EL (cell line): ENCODE measurements at places on chromosomes 16 and 17.

DNA sequence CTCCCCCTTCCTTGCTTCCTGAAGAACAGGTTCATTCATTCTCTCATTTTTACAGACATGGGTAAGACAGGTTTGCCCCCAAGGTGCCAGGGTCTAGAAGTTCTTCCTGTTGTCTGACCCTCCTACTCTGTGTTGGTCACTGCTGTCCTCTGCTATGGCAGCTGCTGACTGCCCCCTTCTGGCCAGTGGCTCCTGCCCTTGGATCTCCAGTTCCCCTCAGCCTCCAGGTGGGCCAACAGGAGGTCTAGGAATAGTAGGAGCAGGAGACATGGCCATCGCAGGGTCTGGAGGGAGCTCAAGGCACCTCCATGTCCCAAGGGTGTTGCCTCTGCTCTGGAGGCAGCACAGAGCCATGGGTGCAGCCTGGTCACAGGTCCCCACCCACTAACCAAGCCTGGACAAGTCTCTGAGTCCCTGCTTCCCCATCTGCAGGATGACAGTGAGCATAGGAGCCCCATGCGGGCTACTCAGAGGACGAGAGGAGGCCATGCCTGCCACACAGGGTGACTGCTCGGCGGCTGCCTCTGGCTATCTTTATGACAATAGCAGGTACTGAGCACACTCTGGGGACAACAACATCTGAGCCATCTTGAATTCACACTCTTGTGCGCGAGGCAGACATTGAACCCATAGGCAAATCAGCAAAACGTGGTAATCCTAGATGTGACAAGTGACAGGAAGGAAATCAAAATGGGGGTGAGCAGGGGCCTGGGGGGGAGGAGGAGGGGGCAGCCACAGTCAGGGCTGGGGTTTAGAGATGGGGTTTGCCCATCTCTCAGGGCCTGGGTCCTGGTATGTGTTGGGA, 27.0 kb upstream of the NXPH3 start:
- peak; percentile 35 for DNase-seq

DNA sequence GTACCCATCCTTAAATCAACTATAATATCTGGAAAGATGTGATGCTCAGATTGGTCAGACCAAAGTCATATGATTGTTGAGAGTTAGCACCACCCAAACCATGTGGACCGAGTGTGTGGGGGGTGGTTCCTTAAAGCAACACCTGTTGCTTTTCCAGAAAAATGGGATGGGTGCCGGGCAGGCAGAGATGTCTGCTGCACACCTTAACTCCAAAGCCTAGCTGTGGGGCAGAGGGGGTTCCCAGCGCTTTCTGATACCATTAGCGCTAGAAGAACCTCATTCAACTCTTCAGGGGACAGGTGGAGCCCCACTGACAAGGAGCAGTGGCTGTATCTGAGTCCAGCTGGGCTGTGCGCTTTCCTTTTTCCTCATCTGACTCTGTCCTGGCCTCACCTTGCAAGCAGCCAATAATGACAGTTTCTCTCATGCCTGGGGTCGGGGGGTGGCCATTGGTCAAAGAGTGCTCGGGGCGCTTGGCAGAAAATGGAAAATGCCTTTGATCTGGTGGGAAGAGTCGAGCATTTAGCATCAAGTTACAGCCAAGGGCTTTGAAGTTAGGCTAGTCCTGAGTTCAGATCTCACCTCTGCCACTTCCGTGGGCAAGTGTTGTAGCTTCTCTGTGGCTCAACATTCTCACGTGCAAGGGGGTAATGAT, 82.6 kb downstream of the IRX3 start:
- no peak for DNase-seq

DNA sequence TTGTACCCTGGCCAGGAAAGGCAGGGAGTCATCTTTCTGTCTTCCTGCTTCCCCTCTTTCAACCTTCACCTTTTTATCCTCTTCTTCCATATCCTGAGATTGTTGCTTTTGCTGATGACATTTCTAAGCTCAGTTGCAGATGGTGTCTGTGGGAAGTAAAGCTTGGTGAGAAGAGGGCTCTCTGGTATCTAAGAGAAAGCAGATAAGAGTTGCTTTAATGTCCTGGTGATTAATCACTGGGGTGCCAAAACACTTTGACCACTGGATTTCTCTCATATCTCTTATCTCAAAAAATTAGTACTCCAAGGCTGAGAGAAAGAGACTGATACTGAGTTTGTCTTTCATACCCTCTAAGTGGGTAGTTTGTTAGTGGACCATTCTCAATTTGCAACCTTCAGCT, 71.3 kb downstream of the NEUROD2 start:
- DNase-seq: no peak

- peak; percentile 80 for DNase-seq
These were observed 49.0 kb downstream of the NT5M start for GRCh38 chr17:17351901-17352781.

DNA sequence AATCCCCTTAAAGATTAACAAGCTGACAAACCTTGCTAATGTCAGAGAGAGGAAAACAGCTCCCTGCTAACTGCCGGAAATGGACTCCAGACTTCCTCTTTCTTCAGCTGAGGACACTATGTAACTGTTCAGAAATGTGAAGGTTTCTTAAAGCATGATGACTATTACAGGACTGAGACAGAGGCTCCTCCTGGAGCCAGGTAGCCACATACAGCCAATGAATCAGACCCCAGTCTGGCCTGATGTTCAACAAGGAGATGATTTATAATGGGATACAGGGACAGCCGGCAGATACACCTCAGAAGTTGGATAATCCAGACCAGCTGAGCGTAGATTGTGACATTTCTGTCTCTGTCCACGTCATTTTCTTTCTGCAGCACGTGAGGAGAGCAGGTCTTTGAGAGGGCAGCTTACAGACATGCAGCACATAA, 216.2 kb downstream of the HS3ST3A1 start:
- DNase-seq: peak; percentile 16

DNA sequence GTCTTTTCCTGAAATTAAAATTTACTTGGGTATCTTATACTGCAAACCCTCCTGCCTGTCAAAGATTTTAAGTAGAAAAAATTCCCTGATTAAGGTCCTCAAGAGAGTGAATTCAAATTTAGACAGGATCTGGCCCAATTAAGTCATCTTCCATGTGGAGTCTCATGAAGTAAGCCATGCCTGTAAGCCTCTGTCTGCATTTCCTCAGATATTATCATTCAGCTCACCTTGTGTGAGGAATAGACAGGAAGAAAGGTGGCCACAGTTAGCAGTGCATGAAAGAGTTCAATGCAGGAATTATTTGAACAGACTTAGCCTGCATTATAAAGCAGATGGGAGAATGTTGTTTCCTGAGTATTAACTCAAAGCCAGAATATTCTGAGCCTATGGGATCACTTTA, 174.7 kb downstream of the HS3ST3A1 start:
- DNase-seq: no peak

GRCh38 chr16:3112058-3112880, at the start of gene ZNF205:
Gene ZNF205, plus strand, starts transcription at chr16:3112586. Its CDS starts 845 bp downstream, at chr16:3113431.
- DNase-seq: peak; percentile 74

- no peak for DNase-seq
These were observed 141.6 kb downstream of the CCDC182 start for GRCh38 chr17:57603546-57603945.

DNA sequence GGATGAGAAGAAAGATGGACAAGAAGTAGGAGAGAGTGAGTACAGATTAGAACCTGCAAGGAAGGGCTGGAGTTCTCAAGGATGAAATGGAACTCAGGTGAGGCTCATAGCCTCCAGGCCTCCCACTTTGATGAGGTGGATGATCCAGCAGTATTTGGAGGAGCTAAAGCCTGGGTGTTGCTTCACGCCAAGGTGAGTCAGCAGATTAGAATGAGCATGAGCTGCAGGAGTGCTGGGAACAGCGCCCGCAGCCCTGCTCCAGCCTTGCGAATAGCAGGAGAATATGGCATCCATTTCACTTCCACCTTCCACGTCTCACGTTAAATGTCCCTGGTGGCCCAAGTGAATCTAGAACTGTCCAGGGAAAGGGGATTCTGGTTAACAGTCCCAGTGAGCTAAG, 94.4 kb upstream of the CPHXL start:
- peak; percentile 5 for DNase-seq
